ENCODE measurements at places on chromosomes 16 and 17.

DNA sequence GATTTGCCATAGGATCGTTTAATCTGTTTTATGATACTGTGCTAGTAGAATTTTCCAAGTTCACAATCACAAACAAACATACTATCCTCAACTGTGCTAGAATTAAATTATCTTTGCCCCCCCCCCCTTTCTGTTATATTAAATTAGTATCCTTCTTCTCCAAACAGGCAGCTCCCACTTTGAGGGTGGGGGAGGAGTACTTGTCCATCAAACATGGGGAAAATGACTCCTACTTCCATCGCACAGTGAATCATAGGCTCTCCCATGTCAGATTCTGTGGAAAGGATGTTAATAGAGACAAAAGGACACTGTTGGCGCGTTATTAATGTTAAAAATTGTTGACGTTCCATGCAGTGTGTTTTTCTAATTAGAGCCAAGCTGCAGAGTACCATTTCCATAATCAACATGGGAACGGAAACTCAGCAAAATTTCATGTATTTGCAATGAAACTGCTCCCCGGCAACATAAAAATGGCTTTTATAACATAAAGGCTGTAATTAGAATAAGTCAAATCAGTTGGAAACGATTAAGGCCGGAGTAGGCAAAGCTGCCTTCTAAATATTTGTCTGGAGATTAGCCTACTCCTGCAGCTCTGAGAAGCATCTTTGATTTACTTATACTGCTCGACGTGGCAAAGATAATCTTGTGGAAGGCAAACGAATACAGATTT is 104.6 kb downstream of the RBFOX1 start:
- no peak for DNase-seq

DNA sequence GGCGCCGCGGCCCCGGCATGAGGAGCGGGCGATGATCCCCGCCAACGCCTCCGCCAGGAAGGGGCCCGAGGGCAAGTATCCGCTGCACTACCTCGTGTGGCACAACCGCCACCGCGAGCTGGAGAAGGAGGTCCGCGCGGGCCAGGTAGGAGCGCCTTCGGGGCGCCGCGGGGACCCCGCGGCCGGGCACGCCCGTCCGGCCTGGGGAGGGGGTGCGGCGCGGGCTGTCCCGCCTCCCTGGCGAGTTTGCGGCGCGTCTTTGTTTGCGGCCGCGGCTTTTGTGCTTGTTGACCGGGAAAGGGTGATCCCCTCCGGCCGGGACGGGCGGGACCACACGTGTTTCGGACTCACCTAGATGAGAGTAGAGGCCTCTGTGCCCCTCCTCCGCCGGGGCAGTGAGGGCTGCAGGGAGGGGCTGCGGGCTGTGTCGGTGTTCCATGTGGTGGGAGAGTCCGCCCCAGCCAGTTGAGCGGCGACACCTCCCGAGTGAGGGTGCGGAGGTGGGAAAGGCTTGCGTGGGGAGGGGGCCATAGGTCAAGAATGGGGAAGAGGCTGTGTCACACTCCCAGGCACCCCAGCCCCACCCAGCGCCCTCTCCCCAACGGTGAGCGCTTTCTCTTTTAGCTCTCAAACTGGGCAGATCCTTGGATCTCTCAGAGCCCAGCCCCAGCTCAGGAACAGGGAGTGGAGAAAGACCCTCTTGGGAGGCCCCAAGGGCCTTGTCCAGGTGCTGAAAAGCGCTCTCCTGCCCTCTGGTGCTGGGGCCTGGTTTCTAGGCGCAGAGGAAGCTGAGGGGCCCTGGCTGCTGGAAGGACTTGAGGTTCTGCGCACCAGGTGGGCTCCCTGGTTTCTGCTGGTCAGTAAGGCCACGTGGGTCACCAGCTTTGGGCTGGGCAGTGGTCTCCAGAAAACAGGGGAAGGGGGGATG is 923 bp downstream of the ANKRD13B start:
- no peak for DNase-seq

DNA sequence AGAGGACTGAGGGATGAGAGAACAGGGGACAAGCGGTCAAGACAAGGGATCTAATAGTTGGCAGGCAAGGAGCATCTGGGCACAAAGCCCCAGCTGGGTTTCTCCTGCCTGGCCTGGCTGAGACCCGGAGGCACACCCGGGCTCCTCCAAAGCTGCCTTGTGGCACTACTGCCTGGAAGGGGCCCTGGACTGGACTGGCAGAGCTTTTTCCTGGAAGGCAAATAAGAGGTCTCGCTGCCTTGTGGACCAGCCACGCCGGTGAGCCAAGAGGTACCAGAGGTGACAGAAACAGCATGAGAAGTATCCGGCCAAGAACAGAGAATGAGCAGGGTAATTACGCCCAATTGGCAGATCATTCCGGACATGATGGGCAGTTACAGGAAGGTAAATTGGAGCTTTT is 64.6 kb downstream of the GTF3C1 start:
- no peak for DNase-seq

DNA sequence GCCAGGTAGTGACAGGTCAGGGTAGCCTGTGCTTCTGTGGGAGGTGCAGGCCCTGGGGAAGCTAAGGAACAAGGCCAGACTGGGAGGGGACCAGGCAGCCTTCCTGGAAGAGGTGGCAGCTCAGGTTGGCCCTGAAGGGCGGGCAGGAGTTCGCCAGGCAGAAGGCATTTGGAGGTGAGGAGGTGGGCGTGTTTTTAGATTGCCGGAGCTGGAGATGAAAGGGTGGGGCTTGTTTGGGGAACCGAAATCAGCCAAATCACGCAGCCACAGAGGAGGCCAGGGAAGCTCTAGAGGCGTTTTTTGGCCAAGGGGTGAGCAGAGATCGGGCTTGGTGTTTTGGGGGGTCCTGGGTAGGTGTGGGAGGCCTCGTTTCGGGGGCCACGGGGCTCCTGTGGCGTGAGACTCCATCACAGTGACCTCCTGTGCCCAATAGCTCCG is 7.6 kb downstream of the ADCY7 start:
- DNase-seq: no peak

GRCh38 chr17:35684055-35684802 is 47.2 kb upstream of the RASL10B start:
- no peak for DNase-seq
